Suppressor macrophage treated with lipopolysaccharide for 4 hours (primary cell): ENCODE measurements at places on chromosomes 12 and 14.

DNA sequence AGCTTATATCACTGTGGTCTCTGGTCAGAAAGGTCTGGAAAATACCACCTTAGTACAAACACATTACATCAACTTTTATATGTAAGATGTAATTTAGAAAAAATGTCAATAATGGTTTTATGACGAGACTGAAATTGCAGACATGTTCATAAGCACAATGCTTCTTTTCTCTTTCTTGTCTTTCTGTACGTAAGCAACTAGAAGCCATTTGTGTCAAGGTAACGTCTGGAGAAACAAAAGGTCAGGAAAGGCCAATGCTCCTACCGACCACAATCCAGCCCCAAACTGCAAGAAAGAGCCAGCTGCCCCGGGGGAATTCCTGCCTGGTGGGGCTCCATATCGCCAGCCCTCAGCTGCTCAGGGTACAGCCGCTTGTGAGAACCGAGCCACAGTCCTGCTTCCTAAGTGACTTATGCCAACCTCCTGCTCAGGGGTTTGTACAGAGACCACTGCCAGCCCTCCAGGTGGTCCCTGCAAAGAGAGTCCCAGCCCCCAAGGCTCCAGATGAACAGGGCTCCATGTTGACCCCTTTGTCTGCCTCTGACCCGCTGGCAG lies 6.3 kb downstream of the ZNF839 start:
- DNase-seq, result no peak

DNA sequence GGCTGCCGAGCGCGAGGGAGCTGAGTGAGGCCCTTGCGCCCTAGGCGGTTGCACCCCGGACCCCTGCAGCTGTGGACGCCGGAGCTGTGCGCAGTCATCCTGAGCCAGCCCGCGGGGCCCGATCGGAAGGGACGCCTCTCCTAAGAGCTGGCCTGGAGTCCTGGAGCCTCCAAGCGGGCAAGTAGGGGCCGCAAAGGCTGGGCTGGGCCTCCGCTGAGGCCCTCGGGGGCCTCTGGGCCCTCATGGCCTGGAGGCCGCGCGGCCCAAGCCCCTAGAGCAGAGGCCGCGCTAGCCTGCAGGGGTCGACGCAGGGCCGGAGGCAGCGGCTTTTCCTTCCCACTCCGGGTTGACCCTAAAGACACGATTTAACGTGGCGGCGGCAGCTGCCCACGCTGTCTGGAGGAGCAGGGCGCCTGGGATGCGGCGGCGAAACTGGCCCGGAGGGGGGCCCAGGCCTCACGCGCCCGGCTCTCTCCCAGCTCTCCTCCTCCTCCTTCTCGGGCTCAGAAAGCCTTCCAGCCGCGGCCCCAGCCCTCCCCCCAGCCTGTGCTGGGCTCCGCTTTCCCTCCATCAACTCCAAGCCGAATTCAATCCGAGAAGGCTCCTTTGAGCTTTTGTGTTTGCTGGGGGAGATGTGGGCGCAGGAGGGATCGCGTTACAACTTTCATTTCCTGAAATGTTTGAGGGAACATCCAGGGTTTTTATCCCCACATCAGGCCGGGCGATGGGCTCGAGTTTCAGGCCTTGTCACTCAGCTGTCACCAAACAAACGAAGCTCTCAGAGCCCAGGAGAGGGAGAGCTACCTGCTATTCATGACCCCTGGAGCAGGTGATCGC lies 11.6 kb downstream of the SIX1 start:
- no peak for DNase-seq

GRCh38 chr12:56366948-56367347 lies 4.3 kb upstream of the APOF start:
- no peak for DNase-seq

DNA sequence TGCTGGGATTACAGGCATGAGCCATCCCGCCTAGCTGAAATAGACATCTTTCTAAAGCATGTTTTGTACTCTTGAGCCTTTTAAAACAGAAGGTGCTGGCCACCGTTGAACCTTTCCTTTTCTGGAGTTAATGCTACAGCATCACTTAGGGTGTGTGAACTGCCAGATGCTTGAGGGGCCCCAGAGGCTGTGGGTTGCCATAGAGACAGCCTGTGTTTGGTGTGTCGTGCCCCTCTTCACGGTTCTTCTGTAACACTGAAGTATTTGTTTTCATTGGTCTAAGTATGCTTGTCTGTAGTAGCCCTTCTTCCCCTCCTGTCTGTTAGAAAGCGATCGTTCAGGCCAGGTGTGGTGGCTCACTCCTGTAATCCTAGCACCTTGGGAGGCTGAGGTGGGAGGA lies 30.8 kb downstream of the PLEKHG3 start:
- no peak for DNase-seq

- DNase-seq, result no peak
Measured at GRCh38 chr14:73824536-73824935, 27.1 kb upstream of the PTGR2 start.

DNA sequence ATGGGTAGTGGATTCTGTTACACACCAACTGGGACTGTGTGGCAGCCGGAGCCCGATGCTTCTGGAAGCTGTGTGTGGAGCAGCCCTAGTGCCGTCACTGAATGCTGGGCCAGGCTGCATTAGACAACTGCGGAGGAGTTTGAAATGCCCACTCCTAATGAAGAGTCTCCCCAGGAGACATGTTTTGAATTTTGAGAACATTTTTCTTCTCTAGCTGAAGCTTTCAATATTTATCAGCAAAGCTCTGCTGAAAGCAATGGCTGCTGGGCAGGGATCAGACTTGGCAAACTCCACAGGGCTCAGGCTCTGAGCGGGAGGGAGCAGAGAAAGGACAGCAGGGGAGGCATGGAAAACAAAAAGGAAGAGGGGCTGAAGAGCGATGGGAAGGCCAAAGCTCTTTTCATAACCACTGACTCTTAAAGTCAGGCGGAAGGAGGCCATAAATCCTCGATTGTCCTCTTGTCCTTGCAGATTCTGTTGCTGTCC lies 189.1 kb downstream of the MON2 start:
- no peak for DNase-seq
